ENCODE measurements at places on chromosomes 1 and 21.

DNA sequence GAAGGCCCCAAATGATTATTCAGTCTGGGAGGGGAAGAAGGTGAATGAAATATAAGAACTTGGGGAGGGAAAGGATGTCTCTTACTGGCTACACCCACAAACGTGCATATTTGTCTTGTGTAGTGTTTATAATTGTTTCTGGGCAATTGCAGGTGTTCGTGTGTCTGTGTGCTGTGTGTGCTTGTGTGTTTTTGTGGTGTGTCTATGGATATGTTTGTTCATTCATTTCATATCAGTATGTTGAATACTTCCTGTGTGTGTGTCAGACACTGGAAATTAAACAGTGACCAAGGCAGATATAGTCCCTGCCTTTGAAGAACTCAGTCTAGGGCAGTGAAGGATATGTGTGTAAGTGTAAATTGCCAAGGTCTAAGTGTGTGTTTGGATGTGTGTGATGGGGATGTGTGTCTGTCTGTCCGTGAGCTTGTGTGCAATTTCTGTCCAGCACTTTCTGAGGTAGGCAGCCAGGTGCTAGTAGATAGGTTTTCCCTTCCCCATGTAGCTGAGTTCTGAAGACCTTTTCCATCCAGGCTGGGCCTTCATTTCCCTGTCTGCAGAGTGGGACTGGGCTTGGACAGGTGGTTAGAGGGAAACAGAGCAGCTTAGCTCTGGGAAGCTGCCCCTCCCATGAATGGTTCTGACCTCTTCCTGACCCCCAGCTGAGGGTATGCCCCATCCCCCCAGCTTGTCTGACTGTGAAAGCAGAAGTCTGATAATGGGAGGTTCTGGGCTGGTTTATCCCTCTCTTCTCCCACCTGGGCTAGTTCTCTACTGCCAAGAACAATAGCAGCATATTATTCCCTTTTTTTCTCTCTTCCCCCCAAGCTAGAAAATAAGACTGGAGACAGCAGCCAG is 3.8 kb downstream of the AGO1 start:
- no peak for DNase-seq

- DNase-seq, result no peak
These were observed 228.3 kb downstream of the SLC35F3 start for GRCh38 chr1:234132795-234133194.

- no peak for DNase-seq
These were observed 10.0 kb upstream of the CLDN19 start for GRCh38 chr1:42750041-42750440.

- DNase-seq, result no peak
These were observed 27.6 kb downstream of the PODN start for GRCh38 chr1:53089478-53090226.

GRCh38 chr1:99992044-99992722 is 22.4 kb downstream of the SLC35A3 start:
- no peak for DNase-seq

DNA sequence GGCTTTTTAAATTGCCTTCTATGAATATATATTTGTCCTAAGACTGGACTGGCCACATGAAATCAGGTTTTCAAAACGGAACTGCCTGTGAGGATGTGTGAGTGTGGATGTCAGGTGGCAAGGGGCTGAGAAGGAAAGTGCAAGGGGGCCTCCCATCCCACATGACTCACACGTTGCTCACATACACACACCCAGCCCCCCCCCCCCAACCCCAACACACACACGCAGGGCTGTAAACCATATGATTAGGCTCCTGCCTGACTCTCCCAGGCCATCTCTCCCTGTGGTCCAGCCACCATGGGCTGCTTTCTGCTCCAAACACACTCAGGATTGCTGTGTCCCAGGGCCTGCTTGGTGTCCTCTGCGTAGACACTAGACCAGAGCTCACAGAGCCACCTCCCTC is 22.4 kb downstream of the DEGS1 start:
- DNase-seq, result no peak

DNA sequence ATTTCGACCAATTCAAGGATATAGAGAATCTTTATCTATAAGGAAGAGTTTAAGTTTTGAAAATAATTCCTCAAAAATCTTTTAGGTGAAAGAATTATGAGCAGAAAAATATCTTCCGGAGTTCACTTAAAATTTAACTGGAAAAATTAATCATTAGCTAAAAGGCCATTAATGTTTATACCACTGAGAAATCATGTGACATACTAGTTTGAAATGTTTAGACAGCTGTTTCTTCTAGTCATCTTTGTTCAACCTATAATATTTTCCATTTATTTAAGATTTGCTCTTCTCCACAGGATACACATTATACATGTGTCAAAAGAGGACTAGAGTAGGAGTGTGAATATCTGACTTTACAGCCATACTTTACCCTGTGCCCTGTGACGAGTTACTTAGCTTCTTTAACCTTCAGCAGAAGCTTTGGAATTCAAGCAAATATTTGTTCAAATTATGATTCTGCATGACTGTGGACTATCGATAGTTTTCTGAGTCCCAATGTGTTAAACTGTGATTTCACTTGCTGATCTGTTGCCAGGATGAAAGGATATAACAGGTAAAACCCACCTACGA is 374.8 kb downstream of the BRINP3 start:
- no peak for DNase-seq

DNA sequence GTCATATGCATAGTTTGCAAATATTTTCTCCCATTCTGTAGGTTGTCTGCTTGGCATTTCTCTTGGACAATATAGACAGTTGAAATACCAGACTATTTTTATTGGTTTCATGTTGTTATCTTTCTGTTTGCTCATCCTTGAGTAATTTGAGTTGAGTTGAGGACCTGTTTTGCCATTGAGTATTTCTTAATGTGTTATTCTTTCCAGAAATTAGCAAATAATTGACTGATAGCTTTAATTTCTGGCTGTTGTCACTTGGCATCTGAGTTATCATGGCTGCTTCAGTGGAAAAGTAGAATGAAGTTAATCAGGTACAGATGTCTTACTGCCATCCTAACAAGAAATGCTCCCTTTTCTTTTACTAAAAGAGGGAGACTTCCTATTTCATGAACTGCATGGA is 264.8 kb upstream of the DUSP10 start:
- DNase-seq, result no peak

GRCh38 chr1:86832433-86832832 is 81.5 kb downstream of the SELENOF start:
- DNase-seq, result no peak

GRCh38 chr1:152061952-152062351 is 25.1 kb upstream of the S100A11 start:
- DNase-seq, result no peak
